ENCODE measurements at places on chromosomes 3 and 15. TPM values are rescaled to one million over a fixed set of nuclear protein-coding genes. Genes with fewer than 3 reads are reported as not detected.

GRCh38 chr3:170705131-170705530 is 119.3 kb upstream of the SLC7A14 start:
- H3K27ac ChIP-seq, result no peak overlapping the region
- DNase-seq, result no peak
- H3K4me3 ChIP-seq, result no peak overlapping the region
- H3K4me1 ChIP-seq, result no peaks in the 10 kb centered on the region
- no peaks in the 10 kb centered on the region for H3K27me3 ChIP-seq
- no peaks in the 10 kb centered on the region for H3K36me3 ChIP-seq

DNA sequence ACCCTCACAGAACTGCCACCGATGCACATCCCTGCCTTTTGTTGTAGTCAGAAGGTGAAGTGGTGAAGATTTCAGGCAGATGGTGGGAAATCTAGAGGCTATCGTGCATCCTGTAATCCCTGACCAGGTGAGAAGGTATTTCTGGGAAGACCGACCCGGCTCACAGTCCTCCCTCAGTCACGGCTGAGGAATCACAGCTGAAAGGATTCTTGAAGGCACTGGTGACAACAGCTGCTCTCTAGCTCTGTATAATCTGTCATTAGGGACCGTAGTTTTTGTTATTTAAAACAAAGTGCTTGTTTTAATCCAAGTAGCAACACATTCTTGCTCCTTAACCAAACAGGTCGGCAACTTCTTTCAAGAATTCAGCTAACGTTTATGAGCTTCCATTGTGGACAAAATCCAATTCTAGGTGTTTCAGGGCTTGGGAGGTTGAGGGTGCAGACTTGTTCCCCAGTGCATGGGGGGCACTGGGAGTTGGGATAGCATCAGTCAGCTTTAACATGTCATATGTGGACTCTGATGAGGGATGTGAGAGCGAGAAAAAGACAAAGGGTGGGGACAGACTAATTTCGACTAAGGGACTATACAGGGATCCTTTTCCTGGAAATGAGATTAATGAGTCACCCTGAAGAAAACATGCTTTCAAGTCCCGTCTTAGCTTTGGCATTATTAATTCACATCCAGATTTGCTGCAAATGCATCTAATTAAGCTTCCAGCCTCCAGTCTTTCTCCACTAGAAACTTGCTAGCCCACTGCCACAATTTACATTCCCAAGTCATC is 141.0 kb upstream of the RASGRP1 start:
- peaks cover 23% of the 10 kb centered on the region for H3K4me1 ChIP-seq
- H3K27ac ChIP-seq, result no peak overlapping the region
- H3K27me3 ChIP-seq, result no peaks in the 10 kb centered on the region
- no peak for DNase-seq
- no peaks in the 10 kb centered on the region for H3K36me3 ChIP-seq

DNA sequence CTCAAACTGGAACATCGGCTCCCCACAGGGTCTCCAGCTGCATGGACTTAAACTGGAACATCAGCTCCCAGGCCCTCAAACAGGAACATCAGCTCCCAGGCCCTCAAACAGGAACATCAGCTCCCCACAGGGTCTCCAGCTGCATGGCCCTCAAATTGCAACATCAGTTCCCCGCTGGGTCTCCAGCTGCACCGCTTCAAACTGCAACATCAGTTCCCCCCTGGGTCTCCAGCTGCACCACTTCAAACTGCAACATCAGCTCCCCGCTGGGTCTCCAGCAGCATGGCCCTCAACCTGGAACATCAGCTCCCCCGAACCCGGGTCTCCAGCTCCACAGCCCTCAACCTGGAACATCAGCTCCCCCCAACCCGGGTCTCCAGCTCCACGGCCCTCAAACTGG is 82.0 kb downstream of the TFRC start:
- DNase-seq, result no peak
- no peaks in the 10 kb centered on the region for H3K36me3 ChIP-seq
- H3K4me3 ChIP-seq, result no peak overlapping the region
- H3K4me1 ChIP-seq, result no peaks in the 10 kb centered on the region

GRCh38 chr3:58588030-58588614 is 10.9 kb upstream of the FAM107A start:
- DNase-seq, result peak; percentile 65
- no peak overlapping the region for H3K4me3 ChIP-seq
- no peaks in the 10 kb centered on the region for H3K36me3 ChIP-seq
- no peaks in the 10 kb centered on the region for H3K4me1 ChIP-seq
- no peak overlapping the region for H3K27ac ChIP-seq

- no peaks in the 10 kb centered on the region for H3K4me1 ChIP-seq
- H3K36me3 ChIP-seq, result no peaks in the 10 kb centered on the region
- no peak overlapping the region for H3K27ac ChIP-seq
- DNase-seq, result no peak
- no peak overlapping the region for H3K4me3 ChIP-seq
- no peaks in the 10 kb centered on the region for H3K27me3 ChIP-seq
Measured at GRCh38 chr15:97576929-97577645, 383.4 kb upstream of the ARRDC4 start.

GRCh38 chr3:194773771-194774455 is 88.2 kb downstream of the FAM43A start:
- no peaks in the 10 kb centered on the region for H3K27me3 ChIP-seq
- no peak overlapping the region for H3K27ac ChIP-seq
- no peak for DNase-seq
- H3K4me1 ChIP-seq, result no peaks in the 10 kb centered on the region
- H3K4me3 ChIP-seq, result no peak overlapping the region

- no peak overlapping the region for H3K27ac ChIP-seq
- H3K36me3 ChIP-seq, result no peaks in the 10 kb centered on the region
- no peaks in the 10 kb centered on the region for H3K4me1 ChIP-seq
- H3K27me3 ChIP-seq, result no peaks in the 10 kb centered on the region
- DNase-seq, result peak; percentile 28
- no peak overlapping the region for H3K4me3 ChIP-seq
Measured at GRCh38 chr3:42685891-42686820, 819 bp downstream of the KLHL40 start.

DNA sequence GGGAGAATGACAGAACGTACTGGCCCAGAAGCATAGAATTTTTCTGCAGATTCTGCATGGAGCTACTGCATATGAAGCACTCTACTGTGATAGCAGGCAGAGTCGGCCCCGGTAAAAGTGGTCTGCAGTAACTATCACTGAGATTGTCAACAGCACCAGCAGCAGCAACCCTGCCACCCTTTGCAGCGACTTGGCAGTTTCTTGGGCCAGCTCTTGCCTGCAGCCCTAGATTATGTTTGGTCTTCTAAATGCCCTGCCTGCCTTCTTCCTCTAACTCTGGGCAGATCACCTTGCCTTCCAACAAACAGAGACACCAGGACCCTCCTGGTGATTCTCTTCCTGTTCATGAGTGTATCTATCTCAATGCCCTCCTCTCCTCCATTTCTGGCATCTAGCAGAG is 129.1 kb upstream of the ABHD17C start:
- no peak overlapping the region for H3K4me3 ChIP-seq
- no peaks in the 10 kb centered on the region for H3K27me3 ChIP-seq
- H3K4me1 ChIP-seq, result no peaks in the 10 kb centered on the region
- DNase-seq, result no peak

GRCh38 chr15:42020713-42021273 is at the start of gene PLA2G4E:
Gene PLA2G4E, minus strand, starts transcription at chr15:42021042. Its CDS starts 12 bp downstream, at chr15:42021030.
- no peak within 1 kb of the TSS for H3K4me3 ChIP-seq
- H3K4me1 ChIP-seq, result no peaks in the 10 kb centered on the region
- no peak within 1 kb of the TSS for H3K27ac ChIP-seq
- no peaks in the 10 kb centered on the region for H3K27me3 ChIP-seq
- H3K36me3 ChIP-seq, result no peaks in the 10 kb centered on the region

DNA sequence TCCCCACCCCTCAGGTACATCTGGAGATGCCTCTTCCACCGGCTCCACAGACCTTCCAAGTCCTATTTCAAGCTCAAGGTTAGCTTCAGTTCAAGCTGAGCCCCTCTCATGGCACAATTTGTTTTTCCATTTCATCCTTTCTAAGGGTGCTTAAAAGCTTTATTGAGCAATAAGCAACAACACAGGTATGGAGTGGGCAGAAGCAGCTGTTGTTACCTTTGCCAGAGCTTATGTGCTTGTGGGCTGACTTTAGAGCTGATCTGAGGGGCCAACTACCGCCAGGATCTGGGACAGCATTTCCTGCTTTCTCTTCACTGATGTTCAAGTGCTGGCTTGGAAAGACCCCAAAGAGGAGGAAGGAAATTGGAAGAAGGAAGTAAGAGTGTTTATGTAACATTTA is 140.0 kb upstream of the KLHL25 start:
- no peak overlapping the region for H3K27ac ChIP-seq
- no peaks in the 10 kb centered on the region for H3K27me3 ChIP-seq
- no peak for DNase-seq
- no peaks in the 10 kb centered on the region for H3K4me1 ChIP-seq
- H3K36me3 ChIP-seq, result no peaks in the 10 kb centered on the region

DNA sequence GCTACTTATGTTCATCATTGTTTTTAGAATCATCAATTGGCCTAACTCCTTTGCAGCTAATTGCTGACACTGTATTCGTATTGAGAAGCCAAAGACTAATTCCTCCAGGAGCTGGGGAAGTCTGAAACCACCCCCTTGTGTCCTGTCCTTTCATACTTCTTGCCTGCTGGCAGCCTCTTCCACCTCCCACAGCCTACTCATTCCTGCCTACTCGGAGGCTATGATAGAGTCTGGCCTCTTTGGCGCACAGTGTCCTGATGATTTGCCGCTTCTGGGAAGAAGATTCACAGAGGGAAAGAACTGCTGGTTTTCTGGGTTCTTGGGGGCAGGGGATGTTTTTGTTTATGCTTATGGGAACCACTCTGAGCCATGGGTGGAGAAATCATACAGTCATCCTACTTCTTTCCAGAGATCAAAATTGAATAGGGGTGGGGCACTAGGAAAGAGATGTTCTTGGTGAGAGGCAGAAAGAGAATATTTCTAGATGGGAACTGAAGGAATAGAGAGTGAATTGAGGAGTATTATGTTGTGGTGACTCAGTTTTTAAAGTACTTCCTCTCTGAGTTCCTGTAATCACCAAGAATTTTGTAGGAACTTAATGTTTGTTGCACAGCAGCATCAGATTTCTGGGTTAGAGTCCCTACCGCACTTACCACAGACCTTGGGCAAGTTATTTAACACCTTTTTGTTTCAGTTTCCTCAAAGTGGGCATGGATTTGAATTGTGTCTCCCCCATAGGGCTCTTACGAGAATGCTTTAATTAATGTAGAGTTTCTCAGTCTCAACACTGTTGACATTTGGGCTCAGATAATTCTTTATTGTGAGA is 22.1 kb upstream of the SCAANT1 start:
- no peaks in the 10 kb centered on the region for H3K27me3 ChIP-seq
- no peak for DNase-seq
- no peak overlapping the region for H3K4me3 ChIP-seq
- peaks cover 36% of the 10 kb centered on the region for H3K4me1 ChIP-seq
- H3K36me3 ChIP-seq, result no peaks in the 10 kb centered on the region

DNA sequence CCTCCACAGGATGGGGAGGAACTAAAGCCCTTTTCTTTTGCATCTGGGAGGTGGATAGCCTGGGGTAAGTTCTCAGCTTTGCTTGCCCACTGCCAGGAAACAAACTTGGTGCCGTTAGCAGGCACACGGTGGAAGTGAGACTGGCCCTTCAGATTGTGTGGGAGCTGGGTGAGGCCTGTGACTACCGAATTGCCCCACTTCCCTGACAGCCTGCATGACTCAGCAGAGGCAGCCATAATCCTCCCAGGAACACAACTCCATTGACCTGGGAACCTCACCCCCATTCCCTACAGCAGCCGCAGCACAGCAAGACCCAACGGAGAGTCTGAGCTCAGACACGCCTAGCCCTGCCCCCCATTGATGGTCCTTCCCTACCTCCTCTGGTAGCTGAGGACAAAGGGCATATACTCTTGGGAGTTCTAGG is 282.6 kb downstream of the KLF13 start:
- H3K4me3 ChIP-seq, result no peak overlapping the region
- H3K36me3 ChIP-seq, result no peaks in the 10 kb centered on the region
- no peaks in the 10 kb centered on the region for H3K4me1 ChIP-seq
- DNase-seq, result no peak

DNA sequence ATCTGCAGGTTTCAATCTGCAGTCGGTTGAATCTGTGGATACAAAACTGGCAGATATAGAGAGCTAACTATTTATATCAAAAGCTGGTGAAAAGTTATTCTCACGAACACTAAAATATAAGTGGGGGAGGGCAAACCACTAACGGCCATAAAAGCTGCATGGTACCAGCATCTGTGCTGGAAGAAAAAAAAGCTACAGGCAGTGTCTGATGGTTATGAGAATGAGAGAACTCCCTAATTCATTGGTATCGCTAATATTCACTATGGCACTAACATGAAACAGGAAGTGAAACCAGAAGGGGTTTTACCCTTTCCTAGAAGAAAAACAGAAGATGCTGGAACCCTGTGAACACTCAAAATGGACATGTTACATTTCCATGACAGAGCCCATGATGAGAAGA is 15.9 kb downstream of the CEP70 start:
- DNase-seq, result no peak
- no peaks in the 10 kb centered on the region for H3K27me3 ChIP-seq
- H3K4me1 ChIP-seq, result no peaks in the 10 kb centered on the region
- H3K4me3 ChIP-seq, result no peak overlapping the region

DNA sequence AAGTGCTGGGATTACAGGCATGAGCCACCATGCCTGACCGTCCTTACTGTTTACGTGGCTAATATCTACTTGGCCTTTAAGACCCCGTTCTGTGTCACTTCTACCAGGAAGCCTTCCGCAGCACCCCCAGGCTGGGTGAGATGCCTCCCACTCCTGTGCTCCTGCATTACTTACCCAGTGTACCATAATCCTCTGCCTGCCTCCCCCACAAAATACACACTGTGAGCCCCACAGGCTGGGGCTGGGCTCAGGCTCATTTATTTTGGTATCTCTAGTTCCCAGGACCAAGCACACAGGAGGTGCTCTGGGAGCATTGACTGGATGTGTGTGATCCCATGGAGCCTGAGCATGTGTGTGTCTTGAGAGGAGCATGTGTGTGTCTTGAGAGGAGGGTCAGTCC is 14.9 kb downstream of the MRAS start:
- no peaks in the 10 kb centered on the region for H3K27me3 ChIP-seq
- no peaks in the 10 kb centered on the region for H3K4me1 ChIP-seq
- DNase-seq, result no peak
- no peaks in the 10 kb centered on the region for H3K36me3 ChIP-seq
- no peak overlapping the region for H3K27ac ChIP-seq

Gene CRTC3
- 35.0 TPM for total RNA-seq

Gene DOCK3
- total RNA-seq, result 0.09 TPM

Gene IL5RA
- 0.23 TPM for total RNA-seq

Gene IGSF10
- total RNA-seq, result 2.6 TPM

Gene SOX14
- total RNA-seq, result not detected

Gene DGKG
- 0.81 TPM for total RNA-seq
